ENCODE measurements at places on chromosomes 11 and 22.

GRCh38 chr22:27175021-27175838 is 517.8 kb downstream of the MIAT start:
- DNase-seq: no peak

GRCh38 chr11:68216171-68216938 is 3.3 kb upstream of the KMT5B start:
- DNase-seq: no peak

GRCh38 chr22:42878561-42879305 is 21.7 kb upstream of the ARFGAP3 start:
- no peak for DNase-seq

DNA sequence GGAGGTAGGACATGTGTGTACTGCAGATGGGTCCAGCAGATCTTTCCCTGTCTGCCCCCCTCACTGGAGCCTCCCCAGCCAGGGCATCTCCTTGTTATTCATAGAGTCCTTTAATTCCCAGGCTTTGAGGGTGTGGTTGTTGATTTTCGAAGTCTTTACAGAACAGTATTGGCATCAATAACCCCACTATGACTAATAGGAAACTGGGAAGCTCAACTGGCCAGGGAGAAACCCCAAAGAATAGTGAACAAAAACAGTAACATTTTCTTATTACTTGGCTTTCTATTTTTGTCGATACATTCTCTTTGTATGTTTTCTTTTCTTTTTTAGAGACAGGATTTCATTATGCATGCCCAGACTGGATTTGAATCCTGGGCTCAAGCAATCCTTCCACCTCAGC is 57.9 kb downstream of the NF2 start:
- DNase-seq: no peak

DNA sequence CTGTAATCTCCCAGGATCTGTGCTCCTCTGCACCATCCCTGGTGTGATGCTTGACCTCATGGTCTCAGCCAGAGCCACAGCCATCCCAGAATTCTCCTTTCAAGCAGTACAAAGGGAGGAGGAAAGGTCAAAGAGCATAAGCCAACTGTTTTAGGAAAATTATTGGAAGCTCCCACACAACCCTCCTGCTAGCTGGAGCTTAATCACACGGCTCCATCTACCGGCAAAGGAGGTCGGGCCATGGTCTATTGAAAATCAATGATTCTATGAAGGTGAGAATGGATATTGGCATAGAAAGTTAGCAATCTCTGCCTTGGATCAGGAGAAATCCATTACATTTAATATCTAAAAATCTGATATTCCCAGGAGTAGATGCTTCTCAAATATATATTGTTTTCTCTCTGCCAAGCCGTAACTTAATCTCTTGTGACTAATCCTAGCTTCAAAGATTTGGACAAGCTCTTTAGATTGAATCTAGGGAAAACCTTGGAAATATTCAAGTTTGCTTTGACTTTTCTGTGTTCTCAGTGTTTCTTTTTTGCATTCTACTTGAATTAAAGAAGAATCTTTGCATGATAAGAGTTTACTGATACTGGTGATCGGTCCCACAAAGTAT is 259.6 kb downstream of the NTM start:
- no peak for DNase-seq

- DNase-seq: no peak
Observed at GRCh38 chr11:109123816-109124787, 297.9 kb upstream of the C11orf87 start.

DNA sequence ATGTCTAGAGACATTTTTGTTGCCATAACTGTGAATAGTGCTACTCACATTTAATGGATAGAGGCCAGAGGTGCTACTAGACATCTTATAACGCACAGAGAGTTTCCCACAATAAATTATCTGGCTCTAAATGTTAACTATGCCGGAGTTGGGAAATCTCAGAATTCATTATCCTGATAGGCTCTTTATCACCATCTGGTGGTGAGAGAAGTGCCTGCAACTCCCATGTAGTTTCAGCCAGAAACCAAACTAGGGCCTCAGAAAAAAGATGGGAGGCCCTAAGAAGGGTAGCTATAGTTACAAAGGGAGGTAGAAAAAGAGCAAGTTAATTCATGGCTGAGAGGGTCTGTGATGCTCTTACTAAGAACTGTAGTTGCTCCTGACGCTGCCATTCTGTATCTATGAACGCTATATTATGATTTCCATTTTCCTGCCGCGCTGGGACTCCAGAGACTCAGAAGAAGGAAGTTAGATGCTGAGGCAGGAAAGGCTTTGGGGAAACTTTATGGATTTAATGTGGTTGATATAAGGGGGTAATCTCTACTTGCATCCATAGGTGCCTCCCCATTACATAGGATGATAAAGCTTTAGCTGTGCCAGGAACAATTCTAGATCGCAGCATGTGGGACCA is 22.9 kb upstream of the MRPL17 start:
- no peak for DNase-seq

DNA sequence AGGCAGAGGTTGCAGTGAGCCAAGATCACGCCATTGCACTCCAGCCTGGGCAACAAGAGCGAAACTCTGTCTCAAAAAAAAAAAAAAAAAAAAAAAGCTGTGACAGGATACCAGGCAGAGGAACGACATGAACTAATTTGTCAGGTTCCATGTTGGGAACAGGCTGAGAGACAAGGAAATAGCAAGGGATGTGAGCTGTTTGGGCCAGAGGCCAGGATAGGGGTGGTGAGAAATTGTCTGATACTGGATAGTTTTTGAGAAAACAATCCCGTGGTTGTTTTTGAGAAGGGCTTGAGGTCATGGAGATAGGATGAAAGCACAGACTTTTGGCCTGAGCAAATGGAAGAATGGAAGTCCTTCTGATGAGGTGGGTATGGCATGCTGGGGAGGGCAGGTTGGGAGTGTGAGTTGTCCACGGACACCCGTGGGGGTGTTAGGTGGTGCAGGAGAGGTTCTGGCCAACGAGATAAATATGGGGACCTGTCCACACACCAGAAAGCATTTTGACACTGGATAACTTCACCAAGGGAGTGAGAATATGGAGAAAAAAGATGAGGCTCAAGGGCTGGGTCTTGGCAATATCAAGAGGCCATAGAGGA is 13.7 kb downstream of the PIWIL3 start:
- DNase-seq: no peak

GRCh38 chr22:49047447-49047846 is 780.2 kb downstream of the BRD1 start:
- DNase-seq: no peak

- DNase-seq: no peak
Observed at GRCh38 chr11:20085918-20086317, 74.4 kb downstream of the DBX1 start.

DNA sequence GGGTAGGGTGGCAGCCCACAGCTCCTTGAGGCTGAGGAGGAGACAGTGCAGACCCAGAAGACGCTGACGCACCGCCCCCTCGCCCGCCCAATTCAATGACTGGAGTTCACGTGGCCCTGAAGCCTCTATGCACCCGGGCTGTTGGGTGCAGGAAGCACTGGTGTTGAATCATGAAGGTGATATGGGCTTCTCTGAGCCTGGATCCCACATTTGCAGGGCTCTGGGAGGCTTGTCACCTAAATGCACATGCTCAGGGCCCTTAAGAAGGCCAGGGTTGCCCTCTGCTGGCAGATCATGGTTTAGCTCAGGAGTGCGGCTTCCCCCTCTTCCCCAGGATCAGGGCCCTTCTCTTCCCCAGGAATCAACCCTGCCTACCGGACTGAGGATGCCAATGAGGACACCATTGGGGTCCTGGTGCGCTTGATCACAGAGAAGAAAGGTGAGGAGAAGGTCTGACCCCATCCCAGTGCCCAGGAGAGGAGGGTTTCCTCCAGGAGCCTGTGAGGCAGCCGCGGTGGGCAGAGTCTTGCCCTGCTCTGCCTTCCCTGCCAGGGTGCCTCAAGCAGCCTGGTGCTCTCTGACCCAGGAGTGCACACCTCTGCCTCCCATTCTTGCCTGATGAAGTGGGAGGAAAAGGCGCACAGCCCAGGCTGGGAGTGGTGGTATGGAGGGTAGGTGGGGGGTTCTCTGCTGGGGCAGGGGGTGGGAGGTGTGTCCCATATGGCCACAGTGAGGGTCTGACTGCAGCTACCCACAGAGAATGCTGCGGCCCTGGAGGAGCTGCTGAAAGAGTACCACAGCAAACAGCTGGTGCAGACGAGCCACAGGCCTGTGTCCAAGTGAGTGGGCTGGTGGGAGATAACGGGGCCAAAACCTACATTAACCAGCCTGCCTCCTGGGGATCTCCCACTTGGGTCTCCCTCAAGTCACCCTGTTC is 17.5 kb downstream of the RELT start:
- peak; percentile 33 for DNase-seq

- no peak for DNase-seq
Observed at GRCh38 chr11:110077346-110077745, 15.8 kb upstream of the ZC3H12C start.

- no peak for DNase-seq
Observed at GRCh38 chr11:103486604-103487003, 377.4 kb downstream of the DYNC2H1 start.

DNA sequence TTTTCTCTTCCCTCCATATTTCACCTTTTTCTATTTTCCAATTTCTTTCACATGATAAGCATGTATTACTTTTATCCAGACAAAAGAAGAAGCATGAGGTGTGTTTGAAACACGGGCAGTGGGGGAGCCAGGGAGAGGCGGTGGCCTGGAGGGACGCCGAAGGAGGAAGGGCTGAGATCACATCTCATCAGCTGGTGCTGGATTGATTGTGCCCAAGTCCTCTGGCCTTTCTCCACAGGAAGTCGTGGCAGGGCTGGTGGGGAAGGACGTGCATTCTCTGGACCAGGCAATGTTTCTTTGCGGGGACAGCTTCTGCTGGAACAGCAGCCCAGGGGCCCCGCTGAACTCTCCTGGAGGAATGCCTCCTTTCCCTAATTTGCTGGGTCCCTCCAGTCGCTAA is 82.9 kb downstream of the MIAT start:
- no peak for DNase-seq

DNA sequence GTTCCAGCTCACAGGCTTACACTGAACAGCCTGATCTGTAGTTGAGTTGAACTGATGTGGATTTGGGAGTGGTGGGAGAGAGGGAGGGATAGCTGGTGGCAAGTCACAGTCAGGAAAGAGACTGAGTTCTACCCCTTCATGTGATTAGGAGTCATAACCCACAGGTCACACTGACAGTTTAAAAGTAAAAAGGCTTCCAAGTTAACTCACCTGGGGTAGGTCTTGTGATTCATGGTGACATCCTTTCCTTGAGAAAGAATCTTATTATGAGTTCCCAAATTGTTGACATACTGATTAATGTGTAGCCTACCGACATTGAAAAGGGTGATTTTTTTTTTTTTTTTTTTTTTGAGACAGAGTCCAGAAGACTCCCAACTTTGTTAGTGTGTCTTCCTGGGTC is 5.4 kb downstream of the IZUMO1R start:
- no peak for DNase-seq

- no peak for DNase-seq
Observed at GRCh38 chr11:75557666-75558494, 4.2 kb upstream of the SERPINH1 start.

GRCh38 chr22:39661842-39662685 is 91.5 kb downstream of the CACNA1I start:
- DNase-seq: peak; percentile 66

- no peak for DNase-seq
Observed at GRCh38 chr11:45379162-45379863, 93.2 kb upstream of the SYT13 start.

GRCh38 chr11:73390601-73391565 is 14.7 kb downstream of the RELT start:
- DNase-seq: no peak

GRCh38 chr22:23061471-23062280 is 8.6 kb upstream of the GNAZ start:
- no peak for DNase-seq

- DNase-seq: no peak
Observed at GRCh38 chr11:75809991-75810390, 5.0 kb upstream of the UVRAG start.

DNA sequence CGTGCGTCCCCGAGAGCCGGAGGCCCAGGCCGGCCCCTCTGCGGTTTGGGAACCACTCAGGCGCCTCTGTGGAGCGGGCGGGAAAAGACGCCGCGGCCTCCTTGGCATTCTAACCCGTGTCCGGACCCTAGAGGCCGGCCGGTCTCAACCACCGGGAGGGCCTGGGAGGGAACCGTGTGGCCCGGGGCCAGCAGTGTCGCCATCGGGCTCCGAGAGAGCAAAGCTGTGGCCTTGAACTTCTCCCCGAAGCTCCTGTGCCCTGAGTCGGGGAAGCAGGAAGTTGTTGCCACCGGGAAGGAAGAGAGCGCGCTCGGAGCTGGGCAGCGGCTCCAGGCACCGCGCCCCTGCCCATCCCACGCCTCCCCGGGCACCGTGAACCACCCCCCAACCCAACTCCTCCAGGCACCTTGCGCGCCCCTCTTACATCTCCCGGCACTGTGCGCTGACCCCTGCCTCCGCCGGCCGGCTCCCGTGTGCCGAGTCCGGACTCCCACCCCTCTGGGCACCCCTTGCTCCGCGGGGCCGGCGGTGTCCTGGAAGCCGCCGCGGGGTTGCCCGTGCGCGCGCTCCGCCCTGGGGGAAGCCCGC is 80.0 kb upstream of the PPARA start:
- DNase-seq: peak; percentile 30

- no peak for DNase-seq
Observed at GRCh38 chr22:23001463-23001862, 68.9 kb upstream of the GNAZ start.

DNA sequence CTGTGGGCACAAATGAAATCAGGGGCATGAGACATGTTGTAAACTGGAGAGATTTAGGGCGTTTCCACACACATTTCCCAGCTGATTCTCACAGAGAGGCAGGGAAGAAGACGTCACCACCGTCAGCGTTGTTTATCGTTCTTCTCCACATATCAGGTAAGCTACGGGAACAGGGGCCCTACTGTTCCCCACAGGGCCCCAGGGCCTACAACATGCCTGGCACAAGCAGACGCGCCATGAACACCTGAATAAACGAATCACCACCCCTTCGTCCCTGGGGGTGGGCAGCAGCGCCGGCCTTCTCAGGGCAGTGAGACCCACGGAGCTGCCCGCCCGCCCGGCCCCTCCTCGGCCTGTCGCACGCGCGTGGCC is 342 bp downstream of the EFCAB6 start:
- DNase-seq: no peak

DNA sequence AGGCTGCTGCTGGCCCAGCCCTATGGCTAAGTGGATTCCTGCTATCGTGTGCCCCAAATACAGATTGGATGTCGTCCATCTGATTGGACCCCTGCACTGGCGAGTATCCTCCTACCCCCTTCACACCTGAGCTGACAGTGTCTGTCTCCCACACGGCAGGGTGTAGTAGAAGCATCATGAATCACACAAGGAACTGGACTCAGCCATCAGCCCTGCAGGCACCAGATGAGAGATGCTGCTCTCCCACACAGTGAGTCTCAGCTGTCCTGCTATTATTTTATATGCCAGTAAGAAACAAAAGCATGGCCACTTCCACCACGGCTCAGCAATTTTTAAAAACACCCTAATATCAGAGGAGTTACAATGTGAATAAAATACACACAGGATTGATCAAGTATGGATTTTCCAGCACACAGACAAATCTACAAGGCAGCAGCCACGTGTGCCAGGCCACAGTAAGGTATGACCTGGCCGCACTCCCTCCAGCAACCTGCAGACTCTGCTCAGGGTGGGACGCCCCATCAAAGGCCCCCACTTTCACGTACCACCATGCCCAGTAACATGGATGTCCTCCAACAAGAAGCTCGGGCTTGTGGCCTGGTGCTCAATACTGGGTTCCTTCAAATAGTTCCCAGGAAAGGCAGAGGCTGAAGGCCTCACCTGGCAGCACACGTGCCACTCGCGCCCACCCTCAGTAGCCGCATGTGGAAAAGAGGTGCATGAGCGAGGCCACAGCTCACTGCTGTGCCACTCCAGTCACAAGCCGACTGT is 16.4 kb upstream of the SLC25A1 start:
- no peak for DNase-seq
